ENCODE measurements at places on chromosomes 6 and 20. TPM values are rescaled to one million over a fixed set of nuclear protein-coding genes. Genes with fewer than 3 reads are reported as not detected.

APOM gene
- 1.4 TPM for total RNA-seq

GRCh38 chr20:50690650-50691572, at the start of gene RIPOR3:
TSS of gene RIPOR3 (minus strand) at chr20:50691542. CDS start at chr20:50691128, 414 bp downstream.
- no peak for DNase-seq

DNA sequence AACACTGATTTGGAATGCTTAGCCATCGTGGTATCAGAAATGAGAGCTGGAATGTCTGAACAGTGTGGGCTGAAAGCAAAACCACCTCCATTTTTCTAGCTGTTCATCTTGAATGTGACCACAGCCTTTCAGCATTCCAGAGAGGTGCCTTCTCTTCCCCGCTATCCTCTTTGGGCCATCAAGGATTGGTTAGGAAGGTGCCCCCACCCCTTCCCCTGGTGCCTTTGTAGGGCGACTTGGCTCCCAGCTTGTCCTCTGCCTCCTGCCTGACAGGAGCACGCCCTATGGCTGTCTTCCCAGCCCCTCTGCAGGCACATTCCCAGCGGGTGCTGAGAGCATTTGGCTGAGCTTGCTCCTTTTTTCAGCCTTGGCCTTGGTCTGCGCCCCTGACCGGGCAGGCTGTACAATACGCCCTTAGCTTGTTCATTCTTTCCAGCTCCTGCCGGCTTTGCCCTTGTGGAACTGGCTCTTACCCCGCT, 97.5 kb downstream of the ARMC2 start:
- DNase-seq = no peak

DNA sequence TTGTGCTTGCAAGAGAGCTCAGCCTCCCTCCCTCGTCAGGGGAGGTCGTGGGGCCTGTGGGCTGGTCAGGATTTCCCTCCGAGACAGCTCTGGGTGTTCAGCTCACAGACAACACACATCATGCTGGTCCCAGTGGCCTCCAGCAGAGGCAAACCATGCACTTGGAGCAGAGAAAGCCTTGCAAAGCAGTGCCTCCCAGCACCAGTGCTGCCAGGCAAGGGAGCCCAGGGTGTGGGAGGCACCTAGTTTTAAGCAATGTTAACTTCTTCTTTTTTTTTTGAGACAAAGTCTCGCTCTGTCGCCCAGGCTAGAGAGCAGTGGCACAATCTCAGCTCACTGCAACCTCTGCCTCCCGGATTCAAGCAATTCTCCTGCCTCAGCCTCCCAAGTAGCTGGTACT, 34.0 kb upstream of the INSM1 start:
- no peak for DNase-seq

DNA sequence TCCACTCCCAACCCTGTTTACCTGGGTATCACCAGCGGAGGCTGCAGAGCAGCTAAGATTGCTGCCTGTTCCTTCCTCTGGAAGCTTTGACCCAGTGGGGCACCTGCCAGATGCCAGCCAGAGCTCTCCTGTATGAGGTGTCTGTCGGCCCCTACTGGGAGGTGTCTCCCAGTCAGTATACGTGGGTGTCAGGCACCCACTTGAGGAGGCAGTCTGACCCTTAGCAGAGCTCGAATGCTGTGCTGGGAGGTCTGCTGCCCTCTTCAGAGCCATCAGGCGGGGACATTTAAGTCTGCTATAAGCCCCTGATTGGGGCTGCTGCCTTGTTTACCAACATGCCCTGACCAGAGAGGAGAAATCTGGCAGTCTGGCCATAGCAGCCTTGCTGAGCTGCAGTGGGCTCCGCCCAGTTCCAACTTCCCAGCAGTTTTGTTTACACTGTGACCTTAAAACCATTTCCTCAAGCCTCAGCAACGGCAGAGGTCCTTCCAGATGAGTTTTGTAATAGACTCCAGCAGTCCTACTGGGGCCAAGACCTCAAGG, 2.8 kb downstream of the RAET1E start:
- DNase-seq = peak; percentile 87
